OCI-M1 (cell line): ENCODE measurements at places on chromosomes 6 and 20.
A peak's percentile ranks its signal among the peaks of the same experiment; 100 is the strongest.

- DNase-seq, result no peak
Observed at GRCh38 chr20:10954137-10954840, 280.5 kb upstream of the JAG1 start.

DNA sequence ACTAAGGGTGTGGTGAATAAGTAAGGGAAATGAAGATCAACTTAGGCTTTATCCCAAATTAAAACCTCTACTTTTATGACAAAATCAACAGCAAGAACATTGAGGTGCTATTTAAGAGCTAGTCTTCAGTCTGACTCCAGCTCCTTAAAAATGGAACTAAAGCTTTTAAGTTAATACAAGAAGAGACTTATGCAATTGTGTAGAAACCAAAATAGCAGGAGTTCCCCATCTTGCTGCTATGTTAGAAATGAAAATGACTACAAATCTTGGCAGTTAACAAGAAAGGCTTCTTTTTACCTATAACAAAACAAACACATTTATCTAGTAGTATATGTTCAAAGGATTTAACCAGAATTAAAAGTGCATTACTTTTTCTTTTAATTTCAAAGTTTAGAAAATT, 25.7 kb downstream of the HMGN3 start:
- DNase-seq, result no peak

DNA sequence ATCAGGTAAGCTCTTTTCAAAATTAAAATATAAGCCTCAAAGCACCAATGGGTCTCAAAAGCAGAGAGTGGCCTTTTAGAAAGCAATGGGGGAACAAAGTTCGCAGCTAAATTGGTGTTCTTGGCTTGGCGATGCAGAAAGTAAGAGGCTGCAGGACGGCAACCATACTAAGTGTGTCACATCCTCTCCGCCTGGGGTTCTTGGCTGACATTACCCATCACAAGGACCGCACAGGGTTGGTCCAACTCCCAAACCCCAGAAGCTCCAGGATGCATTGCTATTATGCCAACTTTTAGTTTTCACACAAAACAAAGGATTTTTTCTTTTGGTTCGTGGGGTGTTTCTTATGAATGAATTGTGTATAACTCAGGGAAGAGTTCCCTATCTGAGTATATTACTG, 124.8 kb downstream of the PRKN start:
- DNase-seq, result no peak

DNA sequence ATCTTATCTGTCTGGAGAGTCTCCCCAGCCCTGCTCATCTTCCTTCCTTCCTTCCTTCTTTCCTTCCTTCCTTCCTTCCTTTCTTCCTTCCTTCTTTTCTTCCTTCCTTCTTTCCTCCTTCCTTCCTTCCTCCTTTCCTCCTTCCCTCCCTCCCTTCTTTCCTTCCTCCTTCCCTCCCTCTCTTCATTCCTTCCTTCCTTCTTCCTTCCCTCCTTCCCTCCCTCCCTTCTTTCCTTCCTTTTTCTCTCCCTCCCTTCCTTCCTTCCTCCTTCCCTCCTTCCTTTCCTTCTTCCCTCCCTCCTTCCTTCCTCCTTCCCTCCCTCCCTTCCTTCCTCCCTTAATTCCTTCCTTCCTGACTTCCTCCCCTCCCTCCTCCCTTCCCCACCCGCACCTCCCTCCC, 284.0 kb downstream of the KHDC1L start:
- no peak for DNase-seq

GRCh38 chr20:53097371-53097770, 125.2 kb downstream of the TSHZ2 start:
- no peak for DNase-seq

DNA sequence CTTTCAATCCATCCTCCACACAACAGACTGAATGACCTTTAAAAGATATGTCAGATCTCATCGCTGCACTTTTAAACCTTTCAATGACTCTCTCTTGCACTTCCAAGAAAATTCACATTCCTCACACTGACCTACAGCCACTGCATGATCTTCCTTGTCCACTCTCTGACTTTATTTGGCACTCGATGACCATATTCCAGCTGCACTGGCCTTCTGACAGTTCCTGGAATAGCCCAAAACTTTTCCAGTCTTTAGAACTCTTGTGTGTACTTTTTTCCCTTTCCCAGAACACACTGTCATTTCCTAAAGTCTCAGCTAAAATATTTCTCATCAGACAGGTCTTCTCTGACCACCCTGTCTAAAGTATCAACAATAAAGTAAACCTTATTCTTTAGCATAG, 174.6 kb downstream of the ADGRG6 start:
- no peak for DNase-seq

DNA sequence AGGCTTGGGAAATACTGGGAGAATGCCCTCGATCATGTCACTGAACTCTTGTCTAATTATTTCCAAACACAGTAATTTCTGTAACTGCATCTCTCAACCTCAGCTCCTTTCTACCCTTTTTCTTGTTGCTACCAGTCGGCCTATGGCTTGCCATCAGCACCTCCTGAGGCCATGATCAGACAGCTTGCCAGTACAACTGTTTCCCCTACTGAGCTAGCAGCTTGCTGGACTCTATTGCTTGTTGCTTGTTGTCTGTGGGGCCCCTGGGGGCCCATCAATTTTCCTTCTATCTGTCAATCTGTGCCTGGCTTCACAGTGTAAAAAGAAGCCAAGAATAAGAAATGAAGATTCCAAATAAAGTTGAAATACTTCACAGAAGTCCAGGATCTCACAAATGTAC, 123.9 kb downstream of the OPN5 start:
- no peak for DNase-seq

DNA sequence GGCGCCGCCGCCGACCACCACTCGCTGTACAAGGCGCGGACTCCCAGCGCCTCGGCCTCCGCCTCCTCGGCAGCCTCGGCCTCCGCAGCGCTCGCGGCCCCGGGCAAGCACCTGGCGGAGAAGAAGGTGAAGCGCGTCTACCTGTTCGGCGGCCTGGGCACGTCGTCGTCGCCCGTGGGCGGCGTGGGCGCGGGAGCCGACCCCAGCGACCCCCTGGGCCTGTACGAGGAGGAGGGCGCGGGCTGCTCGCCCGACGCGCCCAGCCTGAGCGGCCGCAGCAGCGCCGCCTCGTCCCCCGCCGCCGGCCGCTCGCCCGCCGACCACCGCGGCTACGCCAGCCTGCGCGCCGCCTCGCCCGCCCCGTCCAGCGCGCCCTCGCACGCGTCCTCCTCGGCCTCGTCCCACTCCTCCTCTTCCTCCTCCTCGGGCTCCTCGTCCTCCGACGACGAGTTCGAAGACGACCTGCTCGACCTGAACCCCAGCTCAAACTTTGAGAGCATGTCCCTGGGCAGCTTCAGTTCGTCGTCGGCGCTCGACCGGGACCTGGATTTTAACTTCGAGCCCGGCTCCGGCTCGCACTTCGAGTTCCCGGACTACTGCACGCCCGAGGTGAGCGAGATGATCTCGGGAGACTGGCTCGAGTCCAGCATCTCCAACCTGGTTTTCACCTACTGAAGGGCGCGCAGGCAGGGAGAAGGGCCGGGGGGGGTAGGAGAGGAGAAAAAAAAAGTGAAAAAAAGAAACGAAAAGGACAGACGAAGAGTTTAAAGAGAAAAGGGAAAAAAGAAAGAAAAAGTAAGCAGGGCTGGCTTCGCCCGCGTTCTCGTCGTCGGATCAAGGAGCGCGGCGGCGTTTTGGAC, 2.0 kb downstream of the SOX4 start:
- no peak for DNase-seq

DNA sequence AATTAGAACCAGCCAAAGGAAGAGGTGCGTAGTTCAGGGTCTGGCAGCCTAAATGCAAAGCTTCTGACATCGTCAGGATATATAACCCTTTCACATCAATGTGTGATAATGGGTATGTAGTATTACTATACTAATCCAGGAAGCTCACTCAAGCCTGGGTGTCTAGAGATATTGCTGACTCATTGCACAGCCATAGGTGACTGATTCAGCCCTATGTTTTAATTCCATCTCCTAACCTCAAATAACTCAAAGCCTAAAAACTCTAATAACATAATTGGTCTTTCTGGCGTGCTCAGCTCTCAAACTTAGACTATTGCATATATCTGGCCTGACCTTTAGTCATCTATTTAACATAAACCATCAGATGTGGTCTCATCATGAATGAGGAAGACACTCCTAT, 658.4 kb downstream of the TBC1D32 start:
- peak; percentile 28 for DNase-seq

GRCh38 chr6:30823534-30823865, 60.8 kb upstream of the DDR1 start:
- DNase-seq, result no peak

- no peak for DNase-seq
Observed at GRCh38 chr6:54900666-54901065, 54.1 kb downstream of the FAM83B start.

- DNase-seq, result no peak
Observed at GRCh38 chr6:129767776-129768485, 58.0 kb upstream of the ARHGAP18 start.

GRCh38 chr6:45965007-45965406, 50.7 kb downstream of the CLIC5 start:
- no peak for DNase-seq

DNA sequence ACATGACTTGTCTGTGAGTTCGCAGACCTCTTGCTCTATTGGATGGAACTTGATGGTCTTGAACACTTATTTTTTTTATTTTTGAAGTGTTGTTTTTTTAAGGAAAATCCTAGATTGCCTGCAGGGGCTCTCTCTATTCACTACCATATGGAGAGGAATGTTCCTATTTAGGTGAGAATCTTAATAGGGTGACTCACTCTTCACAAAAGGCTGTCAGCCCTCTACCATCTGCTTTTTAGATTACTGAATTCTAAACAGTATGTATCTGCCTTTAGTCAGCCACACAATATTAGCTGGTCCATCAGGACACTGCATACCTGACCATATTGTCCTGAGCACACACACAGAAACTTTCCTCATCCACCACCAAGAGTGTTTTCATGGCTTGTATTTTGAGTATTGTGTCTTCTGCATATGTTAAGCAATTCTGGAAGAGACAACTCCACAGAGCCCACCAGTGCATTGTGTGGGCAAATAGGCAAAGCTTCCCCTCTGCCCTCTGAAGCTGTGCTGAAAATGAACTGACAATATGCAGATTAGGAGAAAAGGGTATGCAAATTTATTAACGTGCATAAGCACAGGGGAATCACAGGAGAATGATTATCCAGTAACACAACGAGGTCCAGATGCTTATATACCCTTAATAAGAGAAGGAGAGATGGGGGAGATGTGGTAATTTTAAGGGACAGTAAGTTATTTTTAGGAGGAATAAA, 6.6 kb upstream of the BTBD9 start:
- DNase-seq, result no peak

DNA sequence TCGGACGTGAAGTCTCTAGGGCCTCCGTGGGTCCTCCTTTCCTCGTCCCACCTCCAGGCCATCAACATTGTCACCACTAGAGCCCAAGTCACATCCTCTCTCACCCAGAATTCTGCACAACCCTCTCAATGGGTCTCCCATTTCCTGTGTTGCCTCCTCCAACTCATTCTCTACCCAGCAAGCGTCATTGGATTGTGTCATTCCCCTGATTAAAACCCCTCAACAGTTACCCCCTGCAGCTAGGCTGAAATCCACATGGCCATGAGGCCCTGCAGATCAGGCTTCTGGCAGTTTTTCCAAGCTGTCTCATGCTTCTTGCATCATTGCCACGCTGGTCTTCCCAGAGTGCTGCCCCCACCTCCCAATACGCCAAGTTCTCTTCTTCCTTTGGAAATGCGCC, 12.9 kb upstream of the FAM210B start:
- DNase-seq, result no peak

DNA sequence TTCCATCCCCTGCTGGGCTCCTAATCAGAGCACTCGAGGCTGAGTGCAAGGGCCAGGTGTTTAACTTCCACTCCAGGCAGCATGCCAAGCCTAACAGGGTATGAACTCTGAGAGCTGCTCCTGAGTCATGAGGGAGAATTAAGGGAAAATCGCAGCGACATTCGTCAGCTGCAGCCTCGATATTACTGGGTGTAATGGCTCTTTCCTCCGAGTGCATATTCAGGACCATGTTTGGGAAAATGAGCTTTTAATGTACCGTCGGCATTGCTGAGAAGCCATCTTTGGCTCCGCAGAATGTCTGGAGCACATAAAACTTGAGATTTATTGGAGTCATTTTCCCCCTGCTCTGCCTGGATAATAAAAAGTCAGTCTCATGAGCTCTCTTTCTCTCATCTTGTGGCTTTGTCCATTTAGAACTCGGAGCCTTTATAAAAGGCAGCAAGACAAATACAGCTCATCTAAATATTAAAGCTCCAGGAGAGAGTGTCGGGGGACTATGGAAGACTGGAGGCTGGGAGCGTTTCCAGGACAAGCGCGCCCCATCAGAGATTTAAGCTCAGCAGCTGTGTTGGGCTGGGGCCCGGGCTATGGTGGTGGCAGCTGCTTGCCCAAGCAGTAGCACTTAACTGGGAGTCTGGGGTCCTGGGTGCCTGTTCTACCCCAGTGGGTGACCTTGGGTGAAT, 103.7 kb downstream of the TOX2 start:
- no peak for DNase-seq

- no peak for DNase-seq
Observed at GRCh38 chr6:150005761-150006651, 19.3 kb downstream of the RAET1L start.

DNA sequence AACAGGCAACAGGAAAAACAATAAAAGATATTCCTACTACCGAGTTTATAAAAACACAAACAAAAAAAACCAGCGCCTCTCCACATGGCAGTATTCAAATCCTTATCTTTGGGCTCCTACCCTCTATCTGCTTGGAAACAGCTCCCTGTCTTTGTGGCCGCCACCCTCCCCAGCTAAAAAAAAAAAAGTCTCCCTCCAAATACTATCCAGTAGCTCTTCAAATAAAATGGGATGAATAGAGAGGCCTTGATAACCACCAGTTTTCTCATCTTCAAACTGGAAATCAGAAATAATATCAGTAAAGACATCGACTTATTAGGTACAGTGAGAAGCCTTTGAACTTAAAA, 96.2 kb downstream of the PSMG4 start:
- DNase-seq, result peak; percentile 86

- DNase-seq, result no peak
Observed at GRCh38 chr6:135657207-135657606, 159.7 kb upstream of the AHI1 start.

GRCh38 chr6:28901831-28902230, 22.0 kb downstream of the TRIM27 start:
- no peak for DNase-seq

DNA sequence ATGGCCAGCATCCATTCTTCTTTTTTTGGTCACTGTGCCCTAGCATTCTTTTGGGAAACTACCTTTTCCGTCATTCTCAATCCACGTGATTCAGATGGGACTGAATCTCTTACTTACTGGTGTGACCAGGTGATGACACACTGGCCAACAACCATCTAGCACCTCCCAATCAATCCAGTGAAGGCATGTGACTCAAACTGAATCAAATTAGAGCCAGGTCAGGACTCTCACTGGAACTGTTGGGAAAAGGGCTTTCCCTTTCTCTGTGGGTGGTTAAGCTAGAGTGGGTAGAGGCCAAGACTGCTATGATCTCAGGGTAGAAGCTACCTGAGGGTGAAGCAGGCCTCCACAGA, 36.2 kb upstream of the ZMYND8 start:
- peak; percentile 52 for DNase-seq

GRCh38 chr6:80605165-80605989, 498.9 kb downstream of the BCKDHB start:
- DNase-seq, result peak; percentile 79
